NCI-H146 (cell line): ENCODE measurements at places on chromosomes 7 and 10.
A peak's percentile ranks its signal among the peaks of the same experiment; 100 is the strongest.

GRCh38 chr10:28704464-28705161 is 27.3 kb downstream of the BAMBI start:
- no peak for DNase-seq

GRCh38 chr7:44128721-44129582 is 5.6 kb upstream of the POLD2 start:
- no peak for DNase-seq

- no peak for DNase-seq
These were observed 15.8 kb upstream of the ADAMTS14 start for GRCh38 chr10:70656489-70656888.

DNA sequence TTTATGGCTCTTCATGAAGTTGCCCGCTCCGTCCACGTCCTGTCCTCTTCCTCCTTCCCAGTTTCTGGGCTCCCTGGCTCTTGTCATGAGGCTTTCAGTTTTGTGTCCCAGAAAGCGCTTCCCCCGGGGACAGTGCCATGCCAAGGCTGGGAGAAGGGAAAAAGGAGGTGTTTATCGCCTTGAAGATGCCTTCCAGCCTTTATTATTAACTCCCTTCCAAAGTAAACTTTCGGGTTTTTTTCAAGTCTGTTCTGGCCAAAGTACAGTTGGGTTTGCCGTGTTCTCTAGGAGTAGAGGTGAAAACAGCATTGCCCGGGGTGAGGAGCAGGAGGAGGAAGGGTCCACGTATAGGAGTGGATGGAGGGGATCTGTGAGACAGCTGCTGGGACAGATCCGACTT is 117.2 kb downstream of the CUX1 start:
- no peak for DNase-seq

DNA sequence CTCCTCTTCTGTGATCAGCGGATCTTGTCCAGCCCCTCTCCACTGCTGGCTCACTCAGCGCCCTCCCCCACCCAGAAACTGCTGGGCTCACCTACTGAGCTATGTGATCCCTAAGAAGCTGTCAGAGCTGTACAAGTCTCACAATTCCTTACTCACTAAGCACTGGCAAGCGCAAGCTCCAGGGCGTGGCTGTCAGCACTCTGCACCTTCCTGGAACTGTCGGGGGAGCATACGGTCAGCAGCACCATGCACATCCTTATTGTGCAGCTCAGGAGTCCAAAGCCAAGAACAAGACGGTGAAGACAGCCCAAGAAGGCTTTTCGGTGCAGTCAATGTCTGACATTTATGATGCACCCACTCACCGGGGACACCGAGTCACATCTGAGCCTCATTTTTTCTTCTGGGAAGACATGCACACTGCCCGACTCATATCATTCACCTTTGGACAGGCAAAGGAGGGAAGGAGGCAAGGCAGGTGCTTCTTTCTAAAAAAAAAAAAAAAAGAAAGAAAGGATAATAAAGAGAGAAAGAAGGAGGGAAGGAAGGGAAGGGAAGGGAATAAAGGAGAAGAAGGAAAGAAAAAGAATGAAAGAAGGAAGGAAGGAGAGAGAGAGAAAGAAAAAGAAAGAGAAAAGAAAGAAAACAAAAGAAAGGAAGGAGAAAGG is 56.3 kb downstream of the ASB13 start:
- DNase-seq = no peak

- DNase-seq = no peak
These were observed 4.2 kb upstream of the IGFBP1 start for GRCh38 chr7:45884136-45884535.

DNA sequence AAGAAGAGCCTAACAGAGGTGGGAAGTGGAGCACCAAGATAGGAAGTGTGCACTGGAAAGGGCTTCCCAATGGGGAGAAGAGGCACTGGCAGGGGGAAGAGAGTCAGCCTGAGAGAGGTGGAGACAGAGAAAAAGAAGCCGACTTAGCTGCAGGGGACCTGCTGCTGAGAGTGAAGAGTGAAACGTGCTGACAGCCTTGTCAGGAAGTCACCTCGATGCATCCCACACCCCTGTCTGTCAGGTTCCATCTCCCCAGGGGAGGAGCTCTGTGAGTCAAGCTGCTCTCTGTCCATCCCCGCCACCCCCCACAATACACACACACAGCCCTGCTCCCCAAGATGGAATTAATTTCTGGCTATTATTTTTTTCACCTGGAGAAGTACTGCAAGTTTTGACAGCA is 14.0 kb downstream of the KAZALD1 start:
- no peak for DNase-seq

GRCh38 chr10:131571346-131571745 is 259.8 kb upstream of the TCERG1L start:
- DNase-seq = no peak

DNA sequence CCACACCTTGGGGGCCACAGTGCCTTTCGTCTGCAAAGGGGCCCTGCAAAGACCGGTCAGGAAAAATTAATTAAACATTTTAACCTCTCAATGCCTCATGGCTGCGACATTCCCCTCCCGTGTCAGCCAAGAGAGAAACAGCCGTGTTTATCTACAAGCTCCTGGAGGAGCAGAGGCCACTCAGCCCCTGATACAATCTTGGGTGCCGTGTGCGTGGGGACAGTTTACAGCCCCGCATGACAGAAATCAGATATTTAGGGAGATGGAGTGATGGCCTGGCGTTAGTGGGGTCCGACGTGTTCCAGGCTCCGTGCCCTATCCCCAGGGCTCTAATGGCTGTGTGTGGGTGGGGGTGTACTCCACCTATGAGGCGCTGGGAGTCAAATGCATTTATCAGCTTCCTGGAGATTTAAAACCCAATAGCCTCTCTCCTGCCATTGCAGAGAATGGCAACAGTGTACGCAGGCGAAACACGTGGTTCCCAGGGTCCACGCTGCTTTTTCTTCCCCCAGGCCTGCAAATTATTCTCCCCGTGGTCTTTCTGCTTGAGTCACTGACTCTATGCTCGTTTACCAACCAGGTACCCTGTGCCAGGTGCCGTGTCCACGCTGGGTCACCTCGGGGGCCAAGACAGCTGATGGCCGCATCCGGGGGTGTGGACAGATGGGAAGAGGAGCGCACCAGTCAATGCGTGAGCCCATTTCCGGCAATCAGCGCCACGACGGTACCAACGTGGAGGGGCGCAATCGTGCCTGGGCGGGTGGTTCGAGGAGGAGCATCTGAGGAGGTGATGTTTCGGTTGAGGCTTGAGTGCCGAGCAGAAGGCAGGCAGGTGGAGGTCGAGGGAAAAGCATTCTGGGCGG is 26.6 kb upstream of the PSMG3 start:
- no peak for DNase-seq

DNA sequence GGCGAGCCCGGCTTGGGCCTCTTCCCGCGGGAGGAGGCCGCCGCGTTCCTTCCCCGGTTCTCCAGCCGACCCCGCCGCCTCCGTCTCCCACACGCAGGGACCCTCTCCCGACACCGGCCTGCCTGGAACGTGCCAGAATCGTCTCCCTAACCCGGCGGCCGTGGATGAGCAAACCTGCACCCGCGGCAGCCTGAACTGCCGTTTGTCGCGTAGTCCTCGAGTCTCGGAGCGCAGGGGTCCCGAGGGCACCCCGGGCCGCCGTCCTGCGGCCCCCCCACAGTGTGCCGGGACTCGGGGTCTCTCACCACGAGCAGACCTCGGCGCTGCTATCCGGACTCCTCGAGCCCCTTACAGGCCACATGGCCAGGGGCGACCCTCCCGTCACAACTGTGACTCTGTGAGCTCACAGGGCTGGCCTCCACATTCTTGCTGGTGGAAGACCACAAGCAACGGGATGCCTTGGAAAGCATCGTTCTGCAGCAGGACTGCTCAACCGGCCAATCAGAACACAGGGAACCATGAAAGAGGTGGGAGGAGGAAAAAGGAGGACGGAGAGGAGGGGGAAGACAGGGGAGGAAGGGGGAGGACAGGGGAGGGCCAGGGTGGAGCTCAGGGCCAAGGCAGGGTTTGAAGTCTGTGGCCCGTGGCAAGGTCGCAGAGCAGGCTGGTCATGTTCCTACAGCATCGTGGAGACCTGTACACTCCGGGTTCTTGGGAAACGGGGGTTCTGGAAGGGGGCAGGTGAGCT is 276.9 kb downstream of the DNAJB6 start:
- no peak for DNase-seq

DNA sequence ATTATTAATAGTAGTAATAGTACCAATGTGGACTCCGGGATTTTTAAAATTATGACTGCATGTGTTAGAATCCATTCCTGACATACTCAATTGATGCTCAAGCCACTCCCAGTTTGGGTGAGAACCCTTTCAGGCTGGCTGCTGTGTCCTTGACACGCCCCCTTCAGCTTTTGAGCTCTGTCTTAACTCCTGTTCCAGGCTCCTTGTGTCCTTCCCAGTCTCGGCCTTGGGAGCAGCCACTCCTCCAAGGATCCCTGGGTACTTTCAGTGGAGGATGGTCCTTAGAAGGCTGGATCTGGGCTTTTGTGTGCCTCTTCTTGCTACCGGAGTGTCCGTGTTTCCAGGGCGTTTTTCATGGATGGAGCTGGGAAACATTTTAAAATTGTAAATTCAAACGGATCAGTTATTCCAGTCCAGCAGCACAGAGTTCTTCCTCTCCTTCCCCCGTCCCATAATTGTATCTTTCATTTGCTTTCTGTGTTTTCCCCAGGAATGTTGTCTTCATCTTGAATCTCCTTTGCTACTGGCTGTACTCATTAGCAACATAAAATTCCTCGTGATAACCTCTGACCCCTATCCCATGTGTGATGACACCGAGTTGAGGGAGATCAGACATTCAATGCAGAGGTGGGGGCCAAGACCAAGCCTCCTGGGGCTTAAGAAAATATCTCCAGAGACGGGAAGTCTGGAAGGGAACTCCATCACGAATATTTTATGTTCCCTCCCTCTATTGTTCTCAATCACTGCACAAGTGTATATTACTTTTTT is 40.0 kb upstream of the PFKFB3 start:
- DNase-seq = peak; percentile 56

- no peak for DNase-seq
These were observed 66.8 kb downstream of the MINDY4 start for GRCh38 chr7:30838008-30838407.

- no peak for DNase-seq
These were observed 118.0 kb downstream of the CLEC2L start for GRCh38 chr7:139641337-139641992.

- DNase-seq = no peak
These were observed 1.5 kb upstream of the FRAT2 start for GRCh38 chr10:97336006-97336405.

DNA sequence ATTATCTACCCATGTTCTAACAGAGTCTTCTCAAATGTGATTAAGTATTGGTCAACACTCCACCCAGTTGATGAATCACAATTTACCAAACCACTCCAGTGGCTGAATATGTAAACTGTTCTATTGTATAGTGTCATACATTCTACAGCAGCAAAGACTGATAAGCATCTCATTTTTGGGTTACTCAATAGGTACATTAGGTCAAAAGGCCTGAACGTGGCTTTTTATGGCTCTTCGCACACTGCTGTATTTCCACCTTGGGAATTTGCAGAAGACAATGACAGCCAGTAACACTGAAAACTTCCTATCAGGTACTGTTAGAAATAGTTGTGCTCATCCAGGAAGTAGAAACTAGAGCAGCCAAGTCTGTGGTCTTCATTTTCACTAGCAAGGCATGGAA is 166.9 kb downstream of the GLI3 start:
- no peak for DNase-seq

DNA sequence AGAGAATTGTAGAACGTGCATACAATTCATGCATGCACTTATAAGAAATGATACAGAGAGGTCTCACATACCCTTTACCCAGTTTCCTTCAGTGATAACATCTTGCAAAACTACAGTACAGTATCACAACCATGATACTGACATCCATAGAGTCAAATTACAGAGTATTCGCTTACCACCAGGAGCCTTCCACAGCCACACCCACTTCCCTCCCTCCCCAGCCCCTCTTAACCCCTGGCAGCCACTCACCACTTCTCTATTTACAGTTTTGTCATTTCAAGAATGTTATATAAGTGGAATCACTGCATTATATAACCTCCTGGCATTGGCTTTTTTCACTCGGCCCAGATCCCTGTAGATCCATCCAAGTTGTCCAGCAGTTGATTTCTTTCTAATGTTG is 143.8 kb downstream of the ZNF248 start:
- DNase-seq = no peak

- no peak for DNase-seq
These were observed 120.8 kb downstream of the TNS3 start for GRCh38 chr7:47461161-47461560.

GRCh38 chr7:98372993-98373392 is 27.9 kb downstream of the BAIAP2L1 start:
- DNase-seq = no peak

- DNase-seq = no peak
These were observed 551.9 kb downstream of the MAGI2 start for GRCh38 chr7:78901566-78901965.

- DNase-seq = peak; percentile 84
These were observed at the start of gene RAB19 for GRCh38 chr7:140403878-140404564. Gene RAB19, plus strand, starts transcription at chr7:140404058. Its CDS starts 3,589 bp downstream, at chr7:140407647.

DNA sequence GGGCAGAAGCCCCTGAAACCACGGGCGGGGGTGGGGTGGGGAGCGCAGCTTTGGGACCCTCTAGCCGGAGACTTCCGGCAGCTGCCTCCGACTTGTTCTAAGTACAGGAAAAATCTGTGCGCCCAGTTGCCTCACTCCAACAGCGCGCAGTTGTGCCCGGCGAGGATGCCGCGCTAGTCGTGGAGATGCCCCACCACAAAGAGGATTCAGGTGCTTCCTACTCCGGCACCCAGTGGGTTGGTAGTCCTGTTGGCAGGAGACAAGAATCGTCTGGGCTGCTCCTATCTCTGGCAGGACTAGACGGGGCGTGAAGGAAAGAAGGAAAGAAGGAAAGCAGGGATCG is 465 bp upstream of the NPY start:
- no peak for DNase-seq

GRCh38 chr10:97475936-97476594 is 22.2 kb downstream of the MMS19 start:
- no peak for DNase-seq

- no peak for DNase-seq
These were observed 46.4 kb downstream of the CSTF2T start for GRCh38 chr10:51653025-51653424.

DNA sequence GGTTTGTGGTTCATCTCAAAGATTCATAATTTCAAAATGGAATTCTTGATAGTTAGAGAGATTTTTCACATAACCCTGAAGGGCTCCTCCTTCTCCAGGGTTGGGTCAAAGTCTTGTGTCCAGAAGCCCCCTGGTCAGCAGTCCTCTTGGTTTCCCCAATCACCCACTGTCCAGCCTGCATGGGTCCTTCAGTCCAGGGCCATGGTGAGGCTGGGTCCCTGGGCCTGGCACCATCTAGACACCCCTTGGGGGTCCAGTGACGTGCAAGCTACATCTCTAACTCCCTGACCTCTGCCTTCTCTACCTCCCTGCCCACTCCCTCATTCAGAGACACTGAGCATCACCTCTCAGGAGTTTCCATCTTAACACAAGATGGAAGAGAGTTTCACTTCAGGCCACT is 26.1 kb downstream of the ANXA8 start:
- DNase-seq = no peak

GRCh38 chr10:37095792-37096573 is 29.4 kb upstream of the ANKRD30A start:
- no peak for DNase-seq

DNA sequence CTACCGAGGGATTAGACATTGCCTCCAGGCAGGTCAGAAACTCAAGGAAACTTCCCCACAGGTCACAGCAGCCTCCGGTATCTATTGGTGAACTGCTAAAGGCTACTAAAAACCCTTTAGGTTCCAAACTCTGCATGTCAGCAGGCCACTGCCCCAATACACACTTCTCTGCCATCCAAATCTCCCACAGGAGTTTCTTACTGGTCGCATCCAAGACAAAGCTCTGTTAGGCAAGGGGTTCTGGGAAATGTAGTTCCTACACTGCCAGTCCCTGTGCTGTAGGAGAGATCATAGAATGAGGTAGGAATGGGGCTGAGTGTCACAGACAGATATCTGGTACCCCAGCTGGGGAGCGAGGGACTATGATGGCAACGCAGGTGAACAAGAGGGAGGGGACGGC is 757.0 kb upstream of the C7orf33 start:
- peak; percentile 3 for DNase-seq
